ENCODE measurements at places on chromosomes 4 and X. TPM values are rescaled to one million over a fixed set of nuclear protein-coding genes. Genes with fewer than 3 reads are reported as not detected.

Gene TAF7L
- not detected for total RNA-seq

DNA sequence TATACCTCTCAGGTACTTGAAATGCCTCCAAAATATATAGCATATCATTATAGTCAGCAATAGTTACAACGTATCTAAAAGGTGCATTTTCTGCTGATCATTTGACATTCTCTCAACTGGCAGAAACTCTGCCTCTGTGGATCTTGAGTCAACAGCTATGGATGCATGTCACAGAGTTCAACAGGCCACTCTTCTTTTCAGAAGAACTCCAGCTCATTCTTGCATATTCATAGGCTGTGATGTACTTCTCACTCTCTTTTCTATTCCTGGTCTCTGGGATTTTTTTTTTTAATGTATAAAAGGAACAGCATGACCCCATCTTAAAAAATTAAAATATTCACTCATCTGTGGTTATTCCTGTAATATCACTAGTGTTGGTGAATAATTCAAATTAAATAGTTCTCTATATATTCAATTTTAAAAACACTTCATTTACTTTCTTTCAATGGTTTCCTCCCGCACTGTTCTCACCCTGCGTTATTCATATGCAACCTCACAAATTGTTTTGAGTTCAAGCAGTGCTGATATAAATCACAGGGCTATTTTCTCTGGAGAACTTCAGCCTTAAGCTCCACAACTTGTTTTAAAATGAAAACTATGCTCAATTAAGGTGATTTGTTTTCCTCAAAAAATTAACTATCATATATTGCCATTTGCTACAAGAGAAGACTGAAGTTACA lies 1111.2 kb upstream of the ADGRL3 start:
- no peak for DNase-seq
- no peak overlapping the region for H3K27ac ChIP-seq

Gene MAGEA4
- not detected for total RNA-seq

DNA sequence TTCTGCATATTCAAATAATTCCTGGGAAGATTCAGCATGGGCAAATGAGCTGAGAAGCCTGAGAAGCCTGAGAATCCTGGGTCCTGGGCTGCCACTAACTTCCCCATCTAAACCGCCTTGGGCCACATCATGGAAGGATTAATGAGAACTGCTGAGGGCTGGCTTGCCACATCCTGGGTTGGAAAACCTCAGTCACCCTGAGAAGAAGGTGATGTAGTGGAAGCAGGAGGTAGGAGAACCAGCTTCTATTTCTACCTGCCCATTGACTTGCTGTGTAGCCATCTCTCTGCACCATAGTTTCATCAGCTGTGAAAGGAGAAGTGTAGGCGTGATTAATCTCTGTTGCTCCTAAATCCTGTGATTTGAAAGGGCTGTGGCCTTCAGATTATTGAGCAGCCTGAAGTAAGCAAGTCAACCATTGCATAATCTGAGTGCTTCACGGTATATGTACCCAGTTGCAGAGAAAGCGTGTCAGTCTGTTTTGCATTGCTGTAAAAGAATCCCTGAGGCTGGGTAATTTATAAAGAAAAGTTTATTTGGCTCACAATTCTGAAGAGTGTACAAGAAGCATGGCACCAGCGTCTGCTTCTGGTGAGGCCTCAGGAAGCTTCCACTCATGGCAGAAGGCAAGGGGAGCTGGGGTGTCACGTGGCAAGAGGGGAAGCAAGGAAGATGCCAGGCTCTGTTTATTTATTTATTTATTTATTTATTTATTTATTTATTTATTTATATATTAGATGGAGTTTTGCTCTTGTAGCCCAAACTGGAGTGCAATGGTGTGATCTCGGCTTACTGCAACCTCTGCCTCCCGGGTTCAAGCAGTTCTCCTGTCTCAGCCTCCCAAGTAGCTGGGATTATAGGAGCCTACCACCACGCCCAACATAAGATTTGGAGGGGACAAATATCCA lies 140.9 kb upstream of the ATP6AP2 start:
- no peak overlapping the region for H3K4me3 ChIP-seq
- H3K4me1 ChIP-seq, result peaks cover 2% of the 10 kb centered on the region
- H3K27ac ChIP-seq, result no peak overlapping the region
- DNase-seq, result no peak
- peaks cover 11% of the 10 kb centered on the region for H3K27me3 ChIP-seq
- H3K36me3 ChIP-seq, result no peaks in the 10 kb centered on the region

Gene UGT2B17
- total RNA-seq, result not detected

Gene F8A2
- total RNA-seq, result not detected

Gene IL2
- total RNA-seq, result 0.85 TPM

Gene BLOC1S4
- 19.2 TPM for total RNA-seq

- no peaks in the 10 kb centered on the region for H3K36me3 ChIP-seq
- no peak overlapping the region for H3K27ac ChIP-seq
- H3K4me3 ChIP-seq, result no peak overlapping the region
- DNase-seq, result no peak
- H3K4me1 ChIP-seq, result no peaks in the 10 kb centered on the region
- no peaks in the 10 kb centered on the region for H3K27me3 ChIP-seq
Measured at GRCh38 chr4:20062054-20062453, 189.7 kb upstream of the SLIT2 start.

- H3K4me3 ChIP-seq, result no peak overlapping the region
- H3K4me1 ChIP-seq, result no peaks in the 10 kb centered on the region
- H3K27ac ChIP-seq, result no peak overlapping the region
- H3K27me3 ChIP-seq, result no peaks in the 10 kb centered on the region
Measured at GRCh38 chr4:93730760-93731159, 97.8 kb upstream of the ATOH1 start.

GRCh38 chr4:21452931-21453330 lies 495.6 kb downstream of the KCNIP4 start:
- H3K36me3 ChIP-seq, result no peaks in the 10 kb centered on the region
- H3K4me1 ChIP-seq, result no peaks in the 10 kb centered on the region
- peaks cover 10% of the 10 kb centered on the region for H3K27me3 ChIP-seq
- no peak for DNase-seq
- H3K4me3 ChIP-seq, result no peak overlapping the region

DNA sequence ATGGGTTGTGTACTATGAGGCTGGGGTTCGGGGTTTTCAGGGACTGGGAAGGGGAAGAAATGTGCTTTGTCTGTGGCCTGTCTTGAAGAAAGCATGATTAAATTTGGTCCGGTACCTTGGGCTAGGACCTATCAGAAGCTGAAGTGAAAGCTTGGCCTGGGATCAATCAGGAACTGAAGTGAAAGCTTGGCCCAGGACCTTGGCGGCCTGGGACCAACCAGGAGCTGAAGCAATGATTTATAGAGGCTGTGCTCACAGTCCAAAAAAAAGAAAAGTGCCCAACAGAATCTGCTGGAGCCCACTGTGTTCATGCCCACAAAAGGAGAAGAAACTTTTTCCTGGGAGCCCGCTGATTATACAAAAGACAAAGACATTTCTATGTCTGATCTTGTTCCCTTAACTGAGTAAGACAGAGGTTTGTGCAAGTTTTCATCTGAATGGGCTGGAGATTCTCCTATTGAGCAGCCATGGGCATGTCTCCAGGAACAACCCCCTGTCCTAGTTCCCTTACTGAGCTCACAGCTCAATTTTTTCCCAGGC lies 1427.9 kb downstream of the FAM133A start:
- H3K36me3 ChIP-seq, result no peaks in the 10 kb centered on the region
- H3K27me3 ChIP-seq, result no peaks in the 10 kb centered on the region
- no peak overlapping the region for H3K27ac ChIP-seq
- DNase-seq, result no peak
- H3K4me3 ChIP-seq, result no peak overlapping the region
- H3K4me1 ChIP-seq, result no peaks in the 10 kb centered on the region

DNA sequence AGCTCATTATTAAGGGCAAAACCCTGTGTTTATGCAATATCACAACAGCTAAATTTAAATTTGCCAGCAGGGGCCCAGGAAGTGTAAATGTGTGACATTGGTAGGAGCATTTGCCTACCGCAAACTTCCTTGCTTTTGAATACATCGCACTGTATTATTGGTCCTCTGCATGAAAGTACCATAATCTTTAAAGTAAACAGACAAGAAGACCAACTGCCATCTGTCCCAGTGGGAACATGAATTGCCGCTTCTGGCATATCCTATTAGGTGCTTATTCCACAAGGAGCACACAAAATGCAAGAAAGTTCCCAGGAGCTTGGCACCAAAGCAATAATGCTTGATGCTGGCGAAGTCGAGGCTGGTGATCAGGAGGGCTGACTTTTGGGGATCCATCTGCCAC lies 51.3 kb downstream of the SOD3 start:
- no peaks in the 10 kb centered on the region for H3K4me1 ChIP-seq
- H3K27me3 ChIP-seq, result no peaks in the 10 kb centered on the region
- H3K36me3 ChIP-seq, result no peaks in the 10 kb centered on the region
- no peak overlapping the region for H3K27ac ChIP-seq

Gene MAGEA2
- not detected for total RNA-seq

- H3K4me3 ChIP-seq, result no peak overlapping the region
- peaks cover 87% of the 10 kb centered on the region for H3K27me3 ChIP-seq
- H3K27ac ChIP-seq, result no peak overlapping the region
- H3K36me3 ChIP-seq, result no peaks in the 10 kb centered on the region
Measured at GRCh38 chr4:13525606-13526281, 18.6 kb downstream of the NKX3-2 start.

Gene ARHGAP6
- total RNA-seq, result 0.30 TPM

DNA sequence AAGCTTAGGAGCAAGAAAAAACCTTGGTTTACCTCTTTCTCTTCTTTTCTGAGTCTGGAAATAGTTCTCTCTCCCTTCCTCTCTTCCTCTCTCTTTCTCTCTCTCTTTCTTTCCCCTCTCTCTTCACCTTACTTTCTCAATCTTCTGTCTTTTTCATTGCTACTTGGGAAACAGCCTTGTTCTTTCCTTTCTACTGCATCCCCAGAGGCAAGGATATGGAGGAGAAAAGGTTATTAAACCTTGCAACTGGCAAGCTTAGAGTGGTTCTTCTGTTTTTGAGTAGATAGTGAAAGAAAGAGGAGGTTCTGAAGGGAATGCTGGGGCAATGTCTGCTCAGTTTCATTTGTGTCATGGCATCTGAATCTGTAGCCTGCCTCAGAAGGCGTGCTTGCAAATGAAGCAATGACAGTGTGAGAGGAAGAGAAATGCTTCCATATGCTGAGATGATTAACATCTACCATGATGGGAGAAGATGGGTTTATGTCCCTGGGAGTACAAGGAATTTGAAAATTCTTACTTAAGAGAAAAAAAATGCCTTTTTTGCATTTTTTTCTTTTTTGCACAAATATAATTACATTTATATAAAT lies 190.6 kb downstream of the CEP135 start:
- no peak overlapping the region for H3K27ac ChIP-seq
- no peak for DNase-seq
- H3K36me3 ChIP-seq, result no peaks in the 10 kb centered on the region
- no peak overlapping the region for H3K4me3 ChIP-seq

- no peaks in the 10 kb centered on the region for H3K27me3 ChIP-seq
- no peak overlapping the region for H3K4me3 ChIP-seq
- no peak overlapping the region for H3K27ac ChIP-seq
- H3K36me3 ChIP-seq, result peaks cover 2% of the 10 kb centered on the region
Measured at GRCh38 chrX:73400136-73400748, 46.6 kb upstream of the CDX4 start.

DNA sequence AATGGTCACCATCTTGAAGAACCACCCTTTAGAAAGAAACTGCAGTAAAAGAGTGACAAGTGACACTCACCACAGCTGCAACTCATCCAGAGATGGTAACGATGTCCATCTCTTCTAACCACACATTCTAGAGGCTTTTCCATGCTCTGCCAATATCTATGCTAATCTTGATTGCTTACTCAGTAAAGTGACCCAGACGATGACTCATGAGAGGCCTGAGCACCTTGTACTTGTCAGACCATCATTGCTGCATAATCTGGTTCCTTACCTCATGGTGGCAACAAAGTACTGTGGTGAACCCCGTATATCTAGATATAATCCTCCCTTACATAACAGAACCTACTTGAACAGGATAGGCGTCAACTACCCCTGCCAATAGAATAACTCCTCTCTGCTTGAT lies 75.6 kb downstream of the CCNG2 start:
- H3K4me1 ChIP-seq, result no peaks in the 10 kb centered on the region
- no peak overlapping the region for H3K27ac ChIP-seq
- DNase-seq, result no peak

Gene CUL4B
- total RNA-seq, result 33.9 TPM

GRCh38 chr4:184201179-184201578 lies 16.5 kb downstream of the ENPP6 start:
- H3K27ac ChIP-seq, result no peak overlapping the region
- H3K4me3 ChIP-seq, result no peak overlapping the region
- H3K27me3 ChIP-seq, result peaks cover 47% of the 10 kb centered on the region
- H3K4me1 ChIP-seq, result peaks cover 7% of the 10 kb centered on the region
- H3K36me3 ChIP-seq, result peaks cover 6% of the 10 kb centered on the region
- no peak for DNase-seq

- H3K27me3 ChIP-seq, result peaks cover 5% of the 10 kb centered on the region
- DNase-seq, result no peak
- H3K4me3 ChIP-seq, result no peak overlapping the region
- no peaks in the 10 kb centered on the region for H3K36me3 ChIP-seq
Measured at GRCh38 chr4:74446193-74446868, 1.4 kb downstream of the AREG start.

- peaks cover 21% of the 10 kb centered on the region for H3K27me3 ChIP-seq
- H3K4me1 ChIP-seq, result no peaks in the 10 kb centered on the region
- no peak overlapping the region for H3K27ac ChIP-seq
- no peak overlapping the region for H3K4me3 ChIP-seq
Measured at GRCh38 chr4:87298362-87298761, 24.3 kb downstream of the HSD17B13 start.

Gene PABPC4L
- not detected for total RNA-seq

Gene RAB41
- total RNA-seq, result not detected
